H54 (cell line): ENCODE measurements at places on chromosomes 12 and 14.

- no peak for DNase-seq
Measured at GRCh38 chr12:65586796-65587195, 237.5 kb upstream of the HMGA2 start.

DNA sequence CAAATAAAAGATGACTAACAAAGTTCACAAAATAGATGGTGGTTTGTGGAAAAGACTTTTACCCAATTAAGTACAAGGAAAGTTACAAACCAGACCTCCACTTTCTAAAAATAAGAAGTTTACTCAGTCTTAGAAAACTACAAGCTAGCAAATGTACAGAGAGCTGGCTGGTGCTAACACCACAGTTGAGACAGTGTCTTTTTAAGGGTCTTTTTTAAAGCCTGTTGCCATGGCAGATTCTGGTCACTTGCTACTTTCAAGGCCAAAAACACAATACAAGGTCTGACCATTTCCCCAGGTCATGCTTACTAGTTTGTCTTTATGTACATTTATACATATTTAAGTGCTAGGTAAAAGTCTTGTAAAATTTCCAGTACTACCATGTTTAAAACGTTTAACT is 2.4 kb downstream of the BTG1 start:
- no peak for DNase-seq

DNA sequence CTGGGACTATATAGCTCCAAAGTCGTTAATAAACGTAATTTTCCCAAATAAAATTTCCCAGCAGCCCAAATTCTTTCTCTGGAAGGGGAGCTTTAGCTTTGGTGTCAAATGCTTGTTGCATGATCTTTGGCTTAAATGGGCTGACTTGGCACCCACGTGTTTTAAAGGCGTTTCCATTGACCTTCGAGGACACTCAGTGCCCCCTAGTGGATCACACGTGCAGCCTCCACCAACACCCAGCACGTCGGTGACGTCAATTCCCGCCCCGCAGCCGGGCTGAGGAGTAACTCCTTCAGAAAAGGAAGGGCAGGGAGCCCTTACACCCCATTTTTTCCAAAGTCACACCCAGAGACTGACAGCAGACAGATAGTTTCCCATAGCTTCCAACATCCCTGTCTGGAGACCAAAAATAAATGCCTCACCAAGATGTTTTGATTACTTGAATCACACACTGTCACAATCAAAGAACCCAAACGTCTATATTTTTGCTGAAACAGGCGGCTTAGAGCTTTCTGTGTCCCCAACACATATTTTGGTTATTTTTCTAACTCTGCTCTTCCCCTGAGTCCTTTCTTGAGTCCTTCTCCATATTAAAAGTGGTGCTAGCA is 707.9 kb downstream of the AACS start:
- peak; percentile 23 for DNase-seq

- DNase-seq = peak; percentile 60
Measured at GRCh38 chr12:69534389-69534822, 50.9 kb upstream of the CCT2 start.

- peak; percentile 5 for DNase-seq
Measured at GRCh38 chr12:97404543-97404942, 58.1 kb upstream of the RMST start.

GRCh38 chr12:51620448-51620847 is 29.4 kb downstream of the SCN8A start:
- no peak for DNase-seq

- no peak for DNase-seq
Measured at GRCh38 chr12:56688846-56689109, 694 bp upstream of the PTGES3 start.

DNA sequence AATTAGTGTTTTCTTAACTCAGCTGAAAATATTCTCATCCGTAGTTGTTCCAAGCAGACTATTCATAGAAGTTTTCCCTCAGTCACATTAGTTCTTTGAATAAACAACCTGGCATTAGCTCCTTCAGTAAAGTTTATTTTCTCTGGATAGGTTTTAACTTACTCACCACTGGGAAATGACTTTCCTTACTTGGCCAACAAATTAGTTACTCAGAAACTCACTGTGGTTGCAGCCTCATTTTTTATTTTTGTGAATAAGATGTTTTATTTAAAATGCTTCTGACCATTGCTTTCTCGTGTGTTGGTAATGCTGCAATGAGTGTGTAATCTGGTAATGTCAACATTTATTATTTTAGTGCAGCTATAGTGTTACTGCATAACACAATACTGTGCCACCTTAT is 74.9 kb downstream of the NOVA1 start:
- no peak for DNase-seq

- DNase-seq = no peak
Measured at GRCh38 chr14:67423424-67423823, 11.5 kb upstream of the PLEK2 start.

DNA sequence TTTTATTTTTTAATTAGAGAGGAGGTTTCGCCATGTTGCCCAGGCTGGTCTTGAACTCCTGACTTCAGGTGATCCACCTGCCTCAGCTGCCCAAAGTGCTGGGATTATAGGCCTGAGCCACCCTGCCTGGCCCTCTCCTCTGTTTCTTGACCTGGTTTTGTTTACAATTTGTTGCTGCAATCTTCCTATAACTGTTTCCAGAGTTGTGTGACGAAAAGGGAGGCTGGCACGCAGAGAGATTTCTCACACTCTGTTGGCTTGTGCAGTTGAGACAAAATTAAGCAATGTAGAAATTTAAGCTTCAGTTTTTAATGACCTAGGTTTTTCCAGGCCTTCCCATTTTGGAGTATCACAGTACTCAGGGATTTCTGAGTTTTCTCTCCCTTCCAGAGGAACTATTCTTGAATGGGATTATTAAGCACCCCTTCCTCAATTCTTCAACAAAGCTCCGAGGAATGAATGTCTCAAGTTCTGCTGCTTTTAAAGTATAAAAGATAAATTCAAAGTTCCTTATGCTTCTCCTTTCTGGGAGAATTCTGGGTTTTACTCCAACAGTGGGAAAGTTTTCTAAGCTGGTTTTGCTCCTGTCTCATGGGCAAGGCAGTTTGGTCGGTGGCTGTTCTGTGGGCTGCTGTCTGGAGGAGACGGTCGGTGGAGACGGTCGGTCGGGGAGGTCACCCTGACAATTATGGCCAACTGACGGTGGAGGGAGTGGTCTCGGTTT is 20.4 kb upstream of the FOS start:
- DNase-seq = no peak

DNA sequence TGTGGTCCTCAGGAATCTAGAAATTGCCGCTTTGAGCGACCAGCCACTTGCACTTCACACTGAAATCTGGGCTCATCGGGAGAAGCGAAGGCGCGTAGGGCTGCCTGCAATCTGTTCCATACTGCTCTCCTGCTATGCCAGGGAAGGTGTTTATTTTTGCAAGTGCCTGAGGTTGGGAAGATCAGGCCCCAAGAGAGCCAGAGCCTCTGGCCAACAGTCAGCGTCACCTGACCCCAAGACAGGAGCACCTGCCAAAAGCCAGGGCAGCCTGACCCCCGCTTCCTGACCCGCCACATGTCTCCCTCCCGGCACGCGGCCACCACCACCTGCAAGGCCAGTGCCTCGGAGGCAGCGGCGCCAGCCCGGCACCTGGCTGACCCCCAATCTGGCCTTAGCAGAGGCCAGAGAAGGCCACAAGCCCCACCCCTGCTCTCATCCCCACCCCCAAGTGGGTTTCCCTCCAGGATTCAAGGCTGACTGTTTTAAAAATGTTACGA is 94.4 kb downstream of the CHGA start:
- DNase-seq = no peak

DNA sequence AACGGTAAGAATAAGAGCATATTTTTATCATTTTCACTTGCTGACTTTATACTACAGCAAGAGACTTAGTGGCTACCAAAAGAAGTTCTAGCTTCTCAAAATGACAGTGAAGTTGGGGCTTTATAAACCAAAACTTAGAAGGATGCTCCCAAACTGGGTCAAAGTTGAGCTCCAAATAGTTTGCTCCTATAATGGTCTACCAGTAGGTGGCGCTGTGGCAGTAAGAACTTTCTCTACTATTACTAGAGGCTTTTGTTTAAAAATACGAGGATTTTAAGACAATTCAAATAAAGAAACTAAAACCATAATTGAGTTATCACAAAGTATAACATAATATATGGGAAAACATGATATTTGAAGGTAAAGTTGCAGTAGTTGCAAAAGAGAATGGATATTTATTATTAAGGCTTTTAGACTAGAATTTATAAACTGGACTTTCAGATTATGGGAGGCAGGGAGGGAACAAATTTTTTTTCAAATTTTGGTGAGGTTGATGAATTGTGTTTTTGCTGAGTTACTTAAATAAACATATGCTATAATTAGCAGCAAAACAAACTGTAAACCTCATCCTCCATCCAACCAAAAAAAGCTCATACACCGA is 75.0 kb downstream of the TGFB3 start:
- DNase-seq = no peak

GRCh38 chr12:130644146-130644545 is 72.0 kb downstream of the RIMBP2 start:
- DNase-seq = no peak

DNA sequence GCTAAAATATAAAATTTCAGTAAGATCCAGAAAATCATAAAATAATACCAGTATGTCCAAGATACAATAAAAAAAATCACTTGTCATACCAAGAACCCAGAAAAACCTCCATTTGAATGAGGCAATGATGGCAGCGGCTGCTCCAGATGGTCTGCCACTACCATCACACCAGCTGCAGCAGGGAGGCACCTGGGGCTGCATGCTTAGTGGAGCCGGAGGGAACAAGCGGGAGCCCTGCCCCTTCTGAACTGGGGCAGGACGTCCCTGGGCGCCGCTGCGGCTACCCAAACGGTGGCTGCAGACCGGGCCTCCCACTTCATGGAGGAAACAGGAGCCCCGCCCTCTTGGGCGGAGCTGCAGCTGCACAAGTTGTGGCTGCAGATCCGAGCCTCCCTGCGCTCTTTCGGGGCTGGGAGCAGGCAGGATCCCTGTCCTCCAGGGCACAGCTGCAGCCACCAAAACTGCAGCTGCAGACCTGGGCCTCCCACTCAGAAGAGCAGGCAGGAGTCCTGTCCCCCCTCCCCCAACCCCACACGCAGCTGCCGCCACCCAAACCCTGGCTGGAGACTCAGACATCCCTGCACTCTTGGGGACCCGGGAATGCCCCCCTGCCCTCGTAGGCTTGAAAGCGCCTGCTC is 36.1 kb upstream of the OR5AU1 start:
- peak; percentile 58 for DNase-seq

DNA sequence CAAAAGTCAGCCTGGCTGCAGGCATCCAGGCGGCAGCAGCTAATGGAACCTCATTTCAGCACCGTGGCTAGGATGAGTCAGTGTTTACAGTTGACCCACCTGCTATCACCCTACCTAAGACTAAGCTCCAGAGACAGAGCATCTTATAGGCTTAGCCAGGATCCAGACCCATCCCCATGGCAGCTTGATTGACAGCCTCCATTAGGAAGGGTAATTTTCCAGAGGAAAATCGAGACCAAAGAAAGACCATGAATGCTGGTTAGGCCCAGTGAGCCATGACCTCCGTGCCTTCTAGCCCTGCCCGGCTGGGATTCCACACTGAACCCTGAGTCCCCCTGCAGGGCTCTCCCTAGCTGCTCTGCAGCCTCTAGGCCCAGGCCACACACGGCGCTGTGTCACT is 38.7 kb downstream of the TUNAR start:
- DNase-seq = no peak

DNA sequence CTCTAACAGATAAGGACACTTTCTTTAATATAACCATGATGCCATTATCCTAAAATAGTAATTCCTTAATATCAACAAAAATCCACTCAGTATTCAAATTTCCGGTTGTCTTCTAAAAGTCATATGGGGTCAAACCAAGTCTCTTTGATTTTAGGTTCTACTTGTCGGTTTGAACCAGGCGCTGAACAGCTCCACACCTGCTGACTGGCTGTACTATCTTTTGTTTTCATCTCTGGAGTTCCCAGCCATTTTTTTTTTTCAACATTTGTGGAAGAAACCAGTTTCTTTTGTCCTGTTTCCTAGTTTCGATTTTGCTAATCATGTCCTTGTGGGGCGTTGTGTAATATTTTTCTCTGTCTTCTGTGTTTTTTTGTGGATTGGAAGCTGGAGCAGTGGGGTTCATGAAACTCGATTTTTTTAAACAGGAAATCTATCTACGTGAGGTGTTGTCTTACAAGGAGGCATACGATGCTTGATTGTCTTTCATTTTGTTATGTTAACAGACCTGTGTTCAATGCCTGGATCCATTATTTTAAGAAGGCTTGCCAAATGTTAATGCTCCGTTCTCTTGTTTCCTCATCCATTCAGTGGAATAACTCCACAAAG is 50.2 kb downstream of the FZD10 start:
- DNase-seq = no peak

- no peak for DNase-seq
Measured at GRCh38 chr12:55698241-55698955, 9.3 kb downstream of the ITGA7 start.

DNA sequence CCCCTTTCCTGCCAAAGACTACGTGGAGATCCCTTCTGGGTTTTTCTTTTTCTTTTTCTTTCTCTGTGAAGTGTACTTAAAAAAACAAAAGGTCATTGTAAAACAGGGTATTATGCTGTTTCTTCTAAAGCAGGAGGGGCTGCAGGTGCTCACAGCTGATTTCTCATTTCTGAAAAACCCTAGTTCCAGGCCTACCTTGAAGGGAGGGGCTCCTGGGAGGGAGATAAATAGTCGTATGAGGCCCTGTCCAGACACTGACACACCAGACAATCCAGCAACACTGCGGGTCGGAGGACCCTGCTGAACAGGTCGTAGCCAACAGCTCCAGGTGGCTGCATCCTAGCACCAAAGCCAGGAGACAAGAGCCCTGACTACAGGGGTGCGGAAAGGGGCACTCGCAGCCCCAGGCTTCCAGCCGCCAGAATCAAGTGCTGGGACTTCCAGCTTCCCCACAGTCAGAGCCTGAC is 41.1 kb downstream of the PSMA6 start:
- no peak for DNase-seq

DNA sequence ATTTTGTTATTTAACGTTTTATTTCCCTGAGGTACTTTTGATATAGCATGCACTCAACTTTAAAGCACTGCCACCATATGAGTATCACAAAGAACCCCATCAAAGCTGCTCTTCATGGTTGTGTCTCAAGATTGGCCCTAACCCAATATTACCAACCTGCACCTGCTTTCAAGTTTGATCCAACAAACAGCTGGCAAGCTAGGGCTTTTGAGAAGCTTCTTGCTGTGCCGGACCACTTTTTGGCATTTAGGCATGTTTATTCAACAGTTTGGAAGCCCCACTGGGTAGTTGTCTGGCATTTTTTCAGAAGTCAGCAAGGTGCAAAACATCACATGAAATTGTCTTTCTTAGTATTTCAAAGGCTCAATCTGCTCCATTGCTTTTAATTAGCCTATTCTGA is 137.2 kb upstream of the PLEKHA5 start:
- DNase-seq = no peak

- DNase-seq = no peak
Measured at GRCh38 chr12:57069523-57069922, 9.1 kb downstream of the NEMP1 start.

DNA sequence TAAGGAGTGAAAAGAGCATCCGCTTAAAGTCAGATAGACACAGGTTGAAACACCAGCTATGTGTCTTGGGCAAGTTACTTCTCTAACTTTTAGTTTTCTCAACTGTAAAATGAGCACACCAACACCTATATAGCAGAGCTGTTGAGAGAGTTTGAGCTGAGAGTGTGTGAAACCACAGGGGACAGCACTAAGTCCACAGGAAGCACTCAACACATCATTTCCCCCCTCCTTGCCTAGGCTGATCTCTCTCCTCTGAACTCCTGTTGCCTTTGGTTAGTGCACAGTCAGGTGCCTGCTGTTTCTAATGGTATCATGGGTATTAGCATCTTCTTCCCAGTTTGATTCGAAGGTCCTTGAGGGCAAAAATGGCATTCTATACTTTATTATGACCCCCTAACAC is 176.7 kb downstream of the DPF3 start:
- no peak for DNase-seq
